ENCODE measurements at places on chromosomes 5 and 9.
A peak's percentile ranks its signal among the peaks of the same experiment; 100 is the strongest.

GRCh38 chr5:73783828-73784227 is 157.8 kb downstream of the ARHGEF28 start:
- no peaks in the 10 kb centered on the region for H3K27me3 ChIP-seq
- H3K36me3 ChIP-seq: no peaks in the 10 kb centered on the region
- H3K27ac ChIP-seq: no peak overlapping the region

- no peaks in the 10 kb centered on the region for H3K27me3 ChIP-seq
- H3K36me3 ChIP-seq: no peaks in the 10 kb centered on the region
- H3K4me1 ChIP-seq: peaks cover 36% of the 10 kb centered on the region
Measured at GRCh38 chr5:78504704-78505677, 143.6 kb downstream of the LHFPL2 start.

DNA sequence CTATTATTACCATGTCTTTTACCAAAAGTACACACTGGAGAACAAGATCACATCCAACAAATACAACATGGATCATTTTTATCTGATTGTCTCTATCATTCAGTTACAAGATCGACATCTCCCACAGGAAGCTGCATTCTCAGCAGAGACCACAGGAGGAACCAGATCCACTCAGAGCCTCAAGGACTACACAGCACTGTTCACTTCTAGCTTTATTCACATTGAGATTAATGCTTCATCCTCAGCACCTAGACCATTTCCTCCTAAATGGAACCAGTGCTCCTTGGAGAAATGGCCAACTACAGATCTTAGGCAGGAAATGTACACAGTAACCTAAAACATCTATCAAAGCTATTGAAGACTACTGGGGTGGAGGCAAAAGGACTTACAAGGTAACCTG is 13.3 kb upstream of the C5orf15 start:
- no peak overlapping the region for H3K4me3 ChIP-seq
- H3K4me1 ChIP-seq: peaks cover 12% of the 10 kb centered on the region
- no peaks in the 10 kb centered on the region for H3K27me3 ChIP-seq
- DNase-seq: no peak
- no peak overlapping the region for H3K27ac ChIP-seq

- no peak overlapping the region for H3K27ac ChIP-seq
- no peak for DNase-seq
- H3K4me3 ChIP-seq: no peak overlapping the region
- H3K4me1 ChIP-seq: peaks cover 23% of the 10 kb centered on the region
Measured at GRCh38 chr9:71981944-71982343, 70.5 kb downstream of the C9orf85 start.

- H3K4me3 ChIP-seq: no peak overlapping the region
- H3K4me1 ChIP-seq: peaks cover 3% of the 10 kb centered on the region
- H3K36me3 ChIP-seq: no peaks in the 10 kb centered on the region
- no peaks in the 10 kb centered on the region for H3K27me3 ChIP-seq
- no peak for DNase-seq
Measured at GRCh38 chr5:178090856-178091255, 22.5 kb upstream of the N4BP3 start.

- no peaks in the 10 kb centered on the region for H3K36me3 ChIP-seq
- no peak overlapping the region for H3K4me3 ChIP-seq
- H3K27me3 ChIP-seq: peaks cover 20% of the 10 kb centered on the region
- peaks cover 15% of the 10 kb centered on the region for H3K4me1 ChIP-seq
Measured at GRCh38 chr9:110156902-110157301, 51.1 kb downstream of the C9orf152 start.

DNA sequence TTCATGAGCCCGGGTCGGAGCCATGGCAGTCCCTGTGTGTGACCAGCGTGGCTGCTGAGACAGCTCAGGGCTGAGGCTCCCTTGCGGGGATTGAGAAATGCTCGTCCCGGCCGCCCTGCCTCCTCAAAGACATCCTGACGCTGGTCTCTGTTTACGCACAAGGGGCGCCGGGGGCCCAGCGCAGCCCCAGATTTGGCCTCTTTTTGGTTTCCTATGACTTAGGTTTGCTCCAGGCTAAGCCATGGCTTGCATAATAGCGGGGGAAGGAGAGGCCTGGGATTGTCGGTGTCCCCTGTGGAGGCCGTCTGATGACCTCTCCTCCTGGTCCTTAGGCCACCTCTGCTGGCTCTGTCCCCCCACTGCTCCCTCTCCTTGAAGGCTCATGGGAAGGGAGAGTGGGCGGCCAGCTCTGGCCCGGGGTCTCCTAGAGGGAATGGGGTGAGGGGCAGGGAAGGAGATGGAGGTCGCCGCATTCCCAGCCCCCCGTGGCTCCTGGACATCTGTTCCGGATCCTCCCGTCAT is 3.5 kb downstream of the LAMC3 start:
- H3K36me3 ChIP-seq: no peaks in the 10 kb centered on the region
- no peak overlapping the region for H3K4me3 ChIP-seq
- 0 out of 2 replicates have a peak overlapping the region, but pooled peaks have one; percentile 19 for H3K27ac ChIP-seq
- peaks cover 12% of the 10 kb centered on the region for H3K27me3 ChIP-seq

- no peaks in the 10 kb centered on the region for H3K36me3 ChIP-seq
Measured at GRCh38 chr5:543755-544674, 19.8 kb upstream of the SLC9A3 start.

GRCh38 chr5:145554399-145554798 is 280.7 kb downstream of the PRELID2 start:
- no peaks in the 10 kb centered on the region for H3K27me3 ChIP-seq
- no peak overlapping the region for H3K4me3 ChIP-seq
- H3K4me1 ChIP-seq: no peaks in the 10 kb centered on the region
- DNase-seq: no peak
- H3K27ac ChIP-seq: no peak overlapping the region

DNA sequence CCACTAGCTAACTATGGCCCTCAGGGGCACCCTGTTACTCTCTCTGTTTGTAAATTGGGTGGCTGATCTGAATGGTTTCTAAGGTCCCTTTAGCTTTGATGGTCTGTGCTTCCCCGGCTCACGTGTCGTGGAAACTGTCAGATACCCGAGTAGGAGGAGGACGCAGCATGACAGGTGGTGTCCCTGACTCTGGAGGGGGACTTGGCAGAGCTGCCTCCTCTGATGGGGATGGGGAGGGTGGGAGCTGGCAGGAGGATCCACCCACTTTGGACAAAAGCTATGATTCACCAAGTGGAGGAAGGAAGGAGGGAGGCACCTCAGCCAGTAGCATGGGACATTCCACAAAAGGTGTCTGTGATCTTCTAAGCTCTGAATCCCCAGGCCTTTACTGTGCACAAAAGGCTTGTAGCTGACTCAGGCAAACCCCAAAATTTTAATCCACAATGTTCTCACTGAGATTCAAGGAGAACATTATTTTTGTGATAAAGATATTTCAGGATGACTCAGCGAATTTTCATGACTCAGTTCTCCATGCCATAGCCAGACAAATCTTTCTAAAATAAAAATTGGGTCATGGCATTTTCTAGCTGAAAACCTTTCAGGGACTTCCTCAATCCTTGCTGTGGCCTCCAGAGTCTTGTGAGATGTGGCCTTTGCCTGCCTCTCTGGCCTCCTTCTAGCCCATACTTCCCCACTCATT is 131.0 kb upstream of the BRINP1 start:
- no peak overlapping the region for H3K4me3 ChIP-seq
- no peak overlapping the region for H3K27ac ChIP-seq
- no peak for DNase-seq
- no peaks in the 10 kb centered on the region for H3K4me1 ChIP-seq
- H3K36me3 ChIP-seq: no peaks in the 10 kb centered on the region

DNA sequence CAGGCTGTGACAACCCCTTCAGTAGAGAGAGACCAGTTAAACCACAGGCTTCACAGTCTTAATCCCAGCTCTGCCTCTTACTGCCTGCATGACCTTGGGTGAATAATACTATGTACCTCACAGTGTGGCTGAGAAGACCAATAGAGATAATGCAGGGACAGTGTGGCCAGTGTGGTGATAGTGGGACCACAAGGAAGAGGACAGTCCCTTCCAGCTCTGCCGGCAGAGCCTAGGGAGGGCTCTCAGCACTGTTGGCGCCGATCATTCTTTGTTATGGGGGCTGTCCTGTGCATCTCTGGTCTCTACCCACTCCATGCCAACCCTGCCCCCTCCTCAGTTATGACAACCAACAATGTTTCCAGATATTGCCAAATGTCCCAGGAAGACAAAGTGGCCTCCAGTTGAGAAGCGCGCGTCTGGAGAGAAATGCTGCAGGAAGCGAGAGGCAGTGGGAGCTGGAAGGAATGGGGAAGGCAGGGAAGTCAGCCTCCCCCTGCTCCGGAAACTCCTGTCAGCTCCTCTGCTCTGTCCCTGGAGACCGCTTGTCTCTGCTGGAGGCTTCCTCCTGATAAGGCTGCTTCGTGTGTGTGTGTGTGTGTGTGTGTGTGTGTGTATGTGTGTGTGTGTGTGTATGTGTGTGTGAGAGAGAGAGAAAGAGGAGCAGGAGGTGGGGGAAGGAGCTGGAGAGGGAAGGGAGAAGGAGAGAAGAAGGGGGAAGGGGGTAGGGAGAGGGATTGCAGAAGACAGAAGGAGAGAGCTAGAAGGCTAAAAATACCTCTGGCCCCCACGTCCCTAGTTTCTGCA is 31.8 kb upstream of the FABP6 start:
- H3K4me1 ChIP-seq: peaks cover 27% of the 10 kb centered on the region
- peak; percentile 53 for DNase-seq
- H3K27ac ChIP-seq: no peak overlapping the region

- peaks cover 3% of the 10 kb centered on the region for H3K4me1 ChIP-seq
- H3K4me3 ChIP-seq: no peak overlapping the region
- H3K36me3 ChIP-seq: no peaks in the 10 kb centered on the region
- H3K27ac ChIP-seq: no peak overlapping the region
Measured at GRCh38 chr5:10445352-10445751, 3.7 kb downstream of the ROPN1L start.

- H3K4me1 ChIP-seq: peaks cover 38% of the 10 kb centered on the region
- no peaks in the 10 kb centered on the region for H3K27me3 ChIP-seq
- H3K36me3 ChIP-seq: no peaks in the 10 kb centered on the region
- DNase-seq: no peak
Measured at GRCh38 chr5:78499485-78499884, 139.1 kb downstream of the SCAMP1 start.

- no peak for DNase-seq
- no peaks in the 10 kb centered on the region for H3K27me3 ChIP-seq
- no peaks in the 10 kb centered on the region for H3K4me1 ChIP-seq
- H3K36me3 ChIP-seq: no peaks in the 10 kb centered on the region
- H3K27ac ChIP-seq: no peak overlapping the region
- no peak overlapping the region for H3K4me3 ChIP-seq
Measured at GRCh38 chr5:96035796-96036195, 74.1 kb upstream of the ELL2 start.

GRCh38 chr5:172901788-172902496 is 57.3 kb upstream of the RPL26L1 start:
- peak; percentile 24 for DNase-seq
- H3K27me3 ChIP-seq: no peaks in the 10 kb centered on the region
- peaks cover 8% of the 10 kb centered on the region for H3K4me1 ChIP-seq
- H3K36me3 ChIP-seq: no peaks in the 10 kb centered on the region

GRCh38 chr9:134365791-134366222 is 39.6 kb downstream of the RXRA start:
- no peak overlapping the region for H3K27ac ChIP-seq
- DNase-seq: peak; percentile 35
- H3K36me3 ChIP-seq: no peaks in the 10 kb centered on the region

DNA sequence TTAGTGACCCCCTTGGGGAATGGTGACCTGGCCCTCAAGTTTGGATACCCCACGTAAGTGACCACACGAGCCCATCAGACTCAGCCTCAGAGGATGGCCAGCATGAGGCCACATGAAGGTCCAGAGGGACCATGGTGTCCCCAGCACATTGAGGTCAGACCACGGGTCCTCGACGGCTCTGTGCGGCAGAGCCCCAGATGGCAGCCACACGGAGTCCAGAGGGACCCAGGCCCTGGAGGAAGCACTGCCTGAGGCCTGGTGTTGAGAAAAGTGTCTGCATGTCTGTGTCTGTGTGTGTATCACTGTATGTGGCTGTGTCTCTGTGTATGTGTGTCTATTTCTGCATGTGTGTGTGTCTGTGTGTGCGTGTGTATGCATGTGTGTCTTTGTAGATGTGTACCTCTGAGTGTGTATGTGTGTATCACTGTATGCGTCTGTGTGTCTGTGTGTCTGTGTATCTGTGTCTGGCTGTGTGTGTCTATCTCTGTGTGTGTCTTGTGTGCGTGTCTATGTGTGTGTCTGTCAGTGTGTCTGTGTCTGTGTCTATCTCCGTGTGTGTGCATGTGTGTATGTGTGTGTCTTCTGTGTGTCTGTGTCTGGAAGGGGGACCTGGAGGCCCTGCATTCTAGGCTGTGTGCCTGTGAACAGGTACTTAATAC is 992 bp downstream of the LCNL1 start:
- H3K27ac ChIP-seq: no peak overlapping the region
- no peak for DNase-seq
- H3K4me1 ChIP-seq: peaks cover 3% of the 10 kb centered on the region
- no peaks in the 10 kb centered on the region for H3K36me3 ChIP-seq

- no peaks in the 10 kb centered on the region for H3K4me1 ChIP-seq
- H3K36me3 ChIP-seq: no peaks in the 10 kb centered on the region
- no peaks in the 10 kb centered on the region for H3K27me3 ChIP-seq
Measured at GRCh38 chr5:167995844-167996425, 295.5 kb upstream of the WWC1 start.

GRCh38 chr5:120052916-120053828 is 410.9 kb upstream of the PRR16 start:
- no peaks in the 10 kb centered on the region for H3K4me1 ChIP-seq
- H3K27ac ChIP-seq: no peak overlapping the region
- no peak overlapping the region for H3K4me3 ChIP-seq
- no peaks in the 10 kb centered on the region for H3K27me3 ChIP-seq

DNA sequence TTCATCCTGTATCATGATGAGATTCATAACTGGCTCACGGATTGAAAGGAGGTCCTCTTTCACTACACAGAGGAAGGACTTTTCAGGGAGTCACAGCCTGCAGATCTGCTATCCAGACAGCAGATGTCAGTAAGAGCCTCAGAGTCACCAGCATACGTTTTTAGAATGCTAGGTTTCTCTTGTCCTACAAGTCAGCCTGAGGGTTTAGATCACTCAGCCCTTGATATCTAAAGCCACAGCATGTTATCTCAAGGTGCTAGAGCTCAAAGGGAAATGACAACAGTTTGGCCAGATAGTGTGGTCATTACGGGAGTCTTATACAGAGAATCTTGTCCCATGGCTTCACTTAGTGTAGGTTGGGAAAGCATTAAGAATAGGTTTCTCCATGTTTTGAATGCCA is 30.9 kb upstream of the SLC46A2 start:
- peaks cover 46% of the 10 kb centered on the region for H3K27me3 ChIP-seq
- H3K27ac ChIP-seq: no peak overlapping the region
- DNase-seq: peak; percentile 69
- no peaks in the 10 kb centered on the region for H3K4me1 ChIP-seq

DNA sequence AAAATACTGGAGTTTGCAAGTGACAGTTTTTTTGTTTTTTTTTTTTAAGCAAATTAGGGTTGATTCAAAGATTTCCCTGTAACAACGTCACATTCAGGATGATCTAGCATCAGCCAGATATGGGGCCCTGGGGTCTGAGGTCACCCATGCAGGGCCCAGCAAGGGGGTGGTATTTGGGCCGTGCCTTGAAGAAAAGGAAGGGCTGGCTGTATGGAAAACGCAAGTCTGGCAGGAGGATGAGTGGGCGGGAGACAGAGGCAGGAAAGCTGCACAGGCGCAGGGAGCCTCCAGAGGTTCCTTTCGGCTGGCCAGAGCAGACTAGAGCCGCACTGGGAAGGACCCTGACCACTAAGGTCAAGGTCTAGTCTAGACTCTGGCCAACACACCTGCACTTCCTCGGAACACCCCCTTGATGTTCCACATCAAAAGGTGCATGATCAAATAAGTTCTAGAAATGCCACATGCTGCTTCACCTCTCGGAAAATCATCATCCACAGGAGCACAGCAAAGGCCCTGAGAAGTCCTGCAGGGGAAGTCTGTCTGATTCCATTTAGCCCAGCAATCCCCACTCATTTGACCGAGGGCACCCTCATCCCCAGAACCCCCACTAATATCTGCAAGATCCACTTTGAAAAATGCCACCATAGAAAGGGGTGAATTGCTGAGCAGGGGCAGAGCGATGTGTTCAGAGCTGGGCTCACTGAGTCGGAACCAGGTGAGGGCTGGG is 21.1 kb upstream of the CPLX2 start:
- H3K27ac ChIP-seq: no peak overlapping the region
- no peaks in the 10 kb centered on the region for H3K36me3 ChIP-seq
- H3K27me3 ChIP-seq: no peaks in the 10 kb centered on the region
- H3K4me1 ChIP-seq: no peaks in the 10 kb centered on the region

Data from GM23338 (cell line).